Kidney (tissue), 22 donors: ENCODE measurements at places on chromosomes 1 and 21. TPM values are rescaled to one million over a fixed set of nuclear protein-coding genes. Genes with fewer than 3 reads are reported as not detected.
A peak's percentile ranks its signal among the peaks of the same experiment; 100 is the strongest.

The TMCO1 gene
- polyA plus RNA-seq: 149 TPM

GRCh38 chr1:54619749-54620148, 3.6 kb downstream of the FAM151A start:
- peak overlapping the region; percentile 26 for H3K27ac ChIP-seq
- no peaks in the 10 kb centered on the region for H3K36me3 ChIP-seq
- H3K4me3 ChIP-seq: peak overlapping the region; percentile 41
- H3K27me3 ChIP-seq: no peaks in the 10 kb centered on the region
- DNase-seq: no peak
- no peaks in the 10 kb centered on the region for H3K4me1 ChIP-seq

GRCh38 chr1:98906809-98907208, 97.9 kb downstream of the PLPPR5 start:
- H3K27me3 ChIP-seq: no peaks in the 10 kb centered on the region
- H3K4me3 ChIP-seq: no peak overlapping the region
- H3K27ac ChIP-seq: no peak overlapping the region
- no peaks in the 10 kb centered on the region for H3K4me1 ChIP-seq
- H3K36me3 ChIP-seq: no peaks in the 10 kb centered on the region

GRCh38 chr1:230702934-230703678, 10.8 kb downstream of the AGT start:
- H3K4me1 ChIP-seq: no peaks in the 10 kb centered on the region
- peak; percentile 76 for DNase-seq
- no peak overlapping the region for H3K4me3 ChIP-seq
- no peaks in the 10 kb centered on the region for H3K36me3 ChIP-seq
- H3K27me3 ChIP-seq: no peaks in the 10 kb centered on the region
- no peak overlapping the region for H3K27ac ChIP-seq

The FAM72C gene
- not detected for polyA plus RNA-seq

DNA sequence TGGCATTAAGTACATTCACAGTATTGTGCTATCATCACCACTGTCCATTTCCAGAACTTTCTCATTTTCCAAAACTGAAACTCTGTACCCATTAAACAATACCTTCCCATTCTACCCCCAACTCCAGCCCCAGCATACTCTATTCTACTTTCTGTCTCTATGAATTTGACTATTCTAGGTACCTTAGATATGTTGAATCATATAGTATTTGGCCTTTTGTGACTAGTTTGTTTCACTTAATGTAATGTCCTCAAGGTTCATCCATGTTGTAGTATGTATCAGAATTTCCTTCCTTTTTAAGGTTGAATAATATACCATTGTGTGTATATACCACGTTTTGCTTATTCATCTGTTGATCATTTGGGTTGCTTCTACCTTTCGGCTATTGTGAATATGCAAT, 11.5 kb downstream of the MTR start:
- DNase-seq: no peak
- no peak overlapping the region for H3K4me3 ChIP-seq
- H3K27ac ChIP-seq: peak overlapping the region; percentile 14
- peaks cover 8% of the 10 kb centered on the region for H3K36me3 ChIP-seq
- H3K27me3 ChIP-seq: no peaks in the 10 kb centered on the region

GRCh38 chr1:183505454-183506089, 33.3 kb downstream of the SMG7 start:
- no peaks in the 10 kb centered on the region for H3K27me3 ChIP-seq
- no peak overlapping the region for H3K27ac ChIP-seq
- no peaks in the 10 kb centered on the region for H3K4me1 ChIP-seq
- no peak for DNase-seq

The LBR gene
- polyA plus RNA-seq: 13.1 TPM

The IRF6 gene
- polyA plus RNA-seq: 24.0 TPM

DNA sequence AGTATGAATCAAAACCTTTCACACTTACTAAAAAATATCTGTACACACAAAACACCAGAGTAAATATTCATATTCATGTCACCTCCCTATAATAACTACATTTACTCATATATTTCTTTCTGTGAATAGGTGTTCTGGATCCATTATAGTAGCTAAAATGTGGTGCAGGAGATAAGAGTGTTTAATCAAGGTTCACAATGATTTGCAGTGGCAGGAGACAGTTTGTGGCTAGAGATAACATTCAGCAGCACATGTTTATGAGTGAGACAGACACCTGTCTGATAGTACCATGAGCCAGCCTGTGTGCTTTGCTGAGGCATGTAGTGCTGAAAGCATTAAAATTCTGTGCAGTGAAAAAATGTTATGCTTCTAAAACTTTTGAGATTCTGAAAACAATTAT, 410.3 kb downstream of the SRGAP2C start:
- no peaks in the 10 kb centered on the region for H3K27me3 ChIP-seq
- no peak overlapping the region for H3K4me3 ChIP-seq
- no peak overlapping the region for H3K27ac ChIP-seq
- H3K4me1 ChIP-seq: no peaks in the 10 kb centered on the region
- H3K36me3 ChIP-seq: no peaks in the 10 kb centered on the region

The PCP4L1 gene
- polyA plus RNA-seq: 1.2 TPM

DNA sequence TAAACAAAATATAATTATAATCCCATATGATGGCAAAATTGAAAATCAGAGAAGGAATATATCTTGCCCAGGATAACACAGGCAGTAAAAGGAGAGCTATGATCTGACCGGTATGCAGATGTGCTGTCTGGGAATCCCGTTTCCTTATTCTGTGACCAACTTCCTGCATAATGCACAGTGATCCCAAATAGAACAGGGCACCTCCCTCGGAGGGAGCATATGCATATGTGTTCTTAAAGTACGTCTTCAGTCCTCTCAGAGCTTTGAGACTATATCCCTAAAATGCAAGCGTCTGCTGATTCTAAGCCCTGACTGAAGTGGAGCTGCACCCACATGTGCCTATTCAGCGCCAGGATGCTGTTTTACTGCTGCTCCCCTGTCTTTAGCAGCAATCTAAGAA, 366.1 kb upstream of the PTBP2 start:
- H3K27ac ChIP-seq: no peak overlapping the region
- no peak for DNase-seq
- no peaks in the 10 kb centered on the region for H3K27me3 ChIP-seq

DNA sequence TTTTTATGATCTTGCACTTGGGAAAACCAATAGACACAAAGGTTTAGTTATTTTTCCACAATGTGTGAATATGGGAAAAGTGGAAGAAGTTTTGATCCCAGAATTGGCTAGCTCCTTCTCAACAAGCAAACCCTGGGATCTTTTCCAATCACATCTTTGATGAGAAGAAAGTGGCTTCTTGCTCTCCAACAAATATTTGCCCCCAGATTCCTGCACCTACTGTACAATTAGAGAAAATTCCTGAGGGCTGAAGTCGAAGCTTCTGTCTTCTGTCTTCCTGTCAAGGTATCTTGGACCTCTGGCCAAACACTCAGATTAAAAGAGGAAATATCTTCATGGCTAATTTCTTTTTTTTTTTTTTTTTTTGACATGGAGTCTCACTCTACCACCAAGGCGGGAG, 113.1 kb upstream of the SLC45A1 start:
- DNase-seq: no peak
- no peak overlapping the region for H3K4me3 ChIP-seq
- H3K4me1 ChIP-seq: peaks cover 17% of the 10 kb centered on the region
- H3K36me3 ChIP-seq: no peaks in the 10 kb centered on the region
- H3K27me3 ChIP-seq: no peaks in the 10 kb centered on the region

DNA sequence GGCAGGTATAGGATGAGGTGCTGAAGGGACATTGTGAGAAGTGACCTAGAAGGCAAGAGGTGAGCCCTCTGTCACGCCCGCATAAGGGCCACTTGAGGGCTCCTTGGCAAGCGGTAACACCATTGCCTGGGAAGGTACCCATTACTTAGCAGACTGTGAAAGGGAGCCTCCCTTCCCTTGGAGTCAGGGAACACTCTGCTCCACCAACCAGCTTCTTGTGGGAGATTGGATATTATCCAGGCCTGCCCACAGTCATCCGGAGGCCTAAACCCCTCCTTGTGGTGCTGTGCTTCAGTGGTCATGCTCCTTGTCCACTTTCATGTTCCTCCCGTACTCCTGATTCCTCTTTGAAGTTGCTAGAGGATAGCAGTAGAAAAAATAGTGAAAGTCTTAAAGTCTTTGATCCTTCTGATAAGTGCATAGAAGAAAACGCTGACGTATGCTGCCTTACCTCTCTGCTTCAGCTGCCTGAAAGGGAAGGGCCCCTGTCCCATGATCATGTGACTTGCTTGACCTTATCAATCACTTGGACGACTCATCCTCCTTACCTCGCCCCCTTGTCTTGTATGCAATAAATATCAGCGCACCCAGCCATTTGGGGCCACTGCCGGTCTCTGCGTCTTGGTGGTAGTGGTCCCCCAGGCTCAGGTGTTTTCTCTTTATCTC, 16.0 kb downstream of the RBBP4 start:
- no peak for DNase-seq
- H3K4me3 ChIP-seq: no peak overlapping the region
- no peak overlapping the region for H3K27ac ChIP-seq
- peaks cover 16% of the 10 kb centered on the region for H3K36me3 ChIP-seq
- no peaks in the 10 kb centered on the region for H3K27me3 ChIP-seq

The CCT3 gene
- polyA plus RNA-seq: 181 TPM

The RGS4 gene
- 2.0 TPM for polyA plus RNA-seq

- no peak overlapping the region for H3K4me3 ChIP-seq
- H3K4me1 ChIP-seq: no peaks in the 10 kb centered on the region
- no peaks in the 10 kb centered on the region for H3K36me3 ChIP-seq
- DNase-seq: no peak
- no peak overlapping the region for H3K27ac ChIP-seq
- H3K27me3 ChIP-seq: no peaks in the 10 kb centered on the region
These were observed 13.1 kb downstream of the GPSM2 start for GRCh38 chr1:108889706-108890384.

- no peaks in the 10 kb centered on the region for H3K4me1 ChIP-seq
- no peak overlapping the region for H3K27ac ChIP-seq
- H3K4me3 ChIP-seq: no peak overlapping the region
- no peaks in the 10 kb centered on the region for H3K36me3 ChIP-seq
These were observed 397.3 kb downstream of the LMX1A start for GRCh38 chr1:164958982-164959768.

DNA sequence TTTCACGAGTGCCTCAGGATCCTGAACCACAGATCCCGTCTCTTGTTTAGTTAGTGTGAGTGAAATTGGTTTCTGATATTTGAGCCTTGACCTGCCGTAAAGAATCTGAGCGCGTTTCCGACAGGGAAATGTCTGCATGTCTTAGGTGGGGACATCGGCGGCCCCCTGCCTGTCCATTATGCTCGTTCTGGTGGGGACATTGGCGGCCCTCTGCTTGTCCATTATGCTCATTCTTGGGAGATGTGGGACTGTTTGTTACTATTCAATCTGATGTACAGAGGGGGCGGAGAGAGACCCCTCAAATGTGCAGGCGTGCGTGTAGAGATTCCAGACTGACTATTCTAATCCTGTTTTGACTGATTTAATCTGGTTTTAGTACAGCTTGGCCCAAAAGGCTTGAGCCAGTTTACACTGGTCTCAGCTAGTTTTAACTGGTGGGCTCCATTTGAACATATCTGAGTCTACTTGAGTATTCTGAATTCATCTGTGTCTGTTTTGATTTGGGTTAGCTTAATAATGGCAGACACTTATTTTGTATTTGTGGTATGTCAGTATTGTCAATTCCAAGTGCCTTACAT, 6.6 kb upstream of the TINAGL1 start:
- H3K4me3 ChIP-seq: no peak overlapping the region
- no peaks in the 10 kb centered on the region for H3K36me3 ChIP-seq
- H3K27me3 ChIP-seq: no peaks in the 10 kb centered on the region

DNA sequence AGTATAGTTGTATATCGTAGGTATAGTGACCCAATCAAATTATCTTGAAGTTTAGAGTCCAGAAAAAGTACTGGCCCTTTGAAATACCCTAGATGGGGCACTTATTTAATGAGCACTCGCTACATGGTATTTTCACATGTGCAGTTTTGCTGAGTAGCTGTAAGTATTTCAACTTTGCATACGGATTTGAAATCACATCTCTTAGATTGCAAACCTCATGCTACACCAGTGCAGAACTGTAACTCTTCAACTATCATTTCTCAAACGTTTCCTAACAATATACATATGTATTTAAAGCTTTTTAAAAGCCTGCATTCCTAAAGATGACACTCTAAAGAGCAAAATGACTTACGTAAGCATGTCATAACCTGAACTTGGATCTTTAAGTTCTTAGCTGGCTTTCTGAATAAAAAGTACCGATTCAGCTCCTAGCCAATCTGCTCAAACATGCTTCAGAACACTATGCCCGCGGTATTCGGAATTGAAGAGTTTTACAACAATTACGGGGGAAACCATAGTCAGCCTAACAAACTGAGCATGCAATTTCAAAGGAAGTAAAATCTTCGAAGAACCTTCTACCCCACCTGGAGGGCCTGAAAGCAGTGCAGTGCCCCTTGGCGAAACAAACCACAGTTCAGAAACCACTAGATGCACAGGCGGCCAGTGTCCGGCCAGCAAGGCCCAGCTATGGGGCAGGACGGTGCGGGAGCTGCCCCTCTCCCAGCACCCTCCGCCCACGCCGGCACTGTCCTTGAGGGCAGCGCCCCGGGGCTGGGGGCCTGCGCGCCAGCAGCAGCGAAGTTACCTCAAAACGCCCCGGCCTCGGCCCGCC, 863 bp downstream of the FH start:
- H3K27me3 ChIP-seq: peaks cover 2% of the 10 kb centered on the region
- DNase-seq: no peak
- H3K4me3 ChIP-seq: peak overlapping the region; percentile 75
- no peaks in the 10 kb centered on the region for H3K4me1 ChIP-seq

- no peak overlapping the region for H3K27ac ChIP-seq
- H3K4me1 ChIP-seq: no peaks in the 10 kb centered on the region
- DNase-seq: no peak
- no peaks in the 10 kb centered on the region for H3K27me3 ChIP-seq
These were observed 137.3 kb downstream of the PGBD5 start for GRCh38 chr1:230288641-230289349.

DNA sequence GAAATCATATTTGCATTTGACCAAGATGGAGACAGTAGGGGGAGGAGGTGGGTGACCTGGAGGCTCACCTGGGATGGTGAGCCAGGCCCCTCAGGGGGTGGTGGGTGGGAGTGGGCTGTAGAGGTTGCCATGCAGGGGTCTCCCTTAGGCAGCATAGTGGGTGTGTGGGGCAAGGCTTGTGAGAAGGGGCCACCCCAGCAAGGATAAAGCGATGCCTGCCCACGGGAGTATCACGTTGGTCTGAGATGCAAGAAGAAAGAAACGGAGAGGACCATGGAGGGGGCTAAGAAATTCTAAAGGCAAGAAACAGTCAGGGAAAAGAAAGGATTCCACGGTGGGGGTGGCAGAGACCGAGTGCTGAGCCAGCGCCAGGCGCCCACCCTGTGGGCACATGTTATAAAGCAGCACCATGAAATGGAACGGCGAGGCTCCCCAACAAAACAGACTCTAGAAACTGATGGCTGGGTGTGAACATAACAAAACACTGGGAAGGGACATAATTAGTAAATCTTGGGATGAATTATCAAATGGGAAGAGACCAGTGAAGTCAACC, 11.7 kb upstream of the C2CD2 start:
- no peaks in the 10 kb centered on the region for H3K27me3 ChIP-seq
- DNase-seq: no peak
- H3K36me3 ChIP-seq: no peaks in the 10 kb centered on the region
- peaks cover 2% of the 10 kb centered on the region for H3K4me1 ChIP-seq
- H3K27ac ChIP-seq: no peak overlapping the region

GRCh38 chr1:85576266-85576641, 4.3 kb upstream of the CCN1 start:
- peak overlapping the region; percentile 67 for H3K27ac ChIP-seq
- peak overlapping the region; percentile 50 for H3K4me3 ChIP-seq
- H3K36me3 ChIP-seq: no peaks in the 10 kb centered on the region

The CXADR gene
- 5.2 TPM for polyA plus RNA-seq

The KIF17 gene
- polyA plus RNA-seq: 3.7 TPM

- H3K4me3 ChIP-seq: no peak overlapping the region
- DNase-seq: no peak
- H3K4me1 ChIP-seq: no peaks in the 10 kb centered on the region
These were observed 173.5 kb downstream of the GALNT2 start for GRCh38 chr1:230240446-230241086.

The NBPF6 gene
- polyA plus RNA-seq: not detected
